ENCODE measurements at places on chromosomes 5 and 9.

GRCh38 chr9:110016340-110016739 is 191.6 kb downstream of the C9orf152 start:
- DNase-seq = no peak
- no peak overlapping the region for H3K4me3 ChIP-seq
- H3K36me3 ChIP-seq = no peaks in the 10 kb centered on the region
- H3K4me1 ChIP-seq = peaks cover 2% of the 10 kb centered on the region

DNA sequence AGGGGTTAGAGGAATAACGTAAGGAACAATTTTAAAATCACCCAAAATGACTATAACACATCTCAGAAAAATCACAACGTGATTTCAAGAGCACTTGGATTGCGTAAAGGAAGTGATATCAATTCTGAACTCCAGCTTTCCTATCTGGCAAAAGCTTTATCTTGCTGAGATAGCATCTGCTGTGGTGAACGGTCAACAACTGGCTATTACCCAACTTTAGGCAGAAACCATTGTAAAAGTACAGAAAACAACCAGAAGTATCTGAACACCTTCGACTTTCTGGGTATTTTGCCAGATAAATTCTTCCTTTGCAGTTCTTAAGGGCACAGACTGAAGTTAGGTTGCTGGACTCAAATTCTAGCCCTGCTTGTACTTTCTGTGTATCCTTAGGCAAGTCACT is 9.2 kb downstream of the ABLIM3 start:
- no peak overlapping the region for H3K27ac ChIP-seq
- H3K4me3 ChIP-seq = no peak overlapping the region
- no peaks in the 10 kb centered on the region for H3K4me1 ChIP-seq
- no peaks in the 10 kb centered on the region for H3K27me3 ChIP-seq
- H3K36me3 ChIP-seq = no peaks in the 10 kb centered on the region

GRCh38 chr5:77923666-77924065 is 147.5 kb upstream of the TBCA start:
- H3K27me3 ChIP-seq = no peaks in the 10 kb centered on the region
- DNase-seq = no peak

- H3K4me3 ChIP-seq = no peak overlapping the region
- H3K27me3 ChIP-seq = no peaks in the 10 kb centered on the region
- no peaks in the 10 kb centered on the region for H3K4me1 ChIP-seq
- peak; percentile 6 for DNase-seq
- H3K27ac ChIP-seq = no peak overlapping the region
- no peaks in the 10 kb centered on the region for H3K36me3 ChIP-seq
These were observed 18.6 kb upstream of the MOB3B start for GRCh38 chr9:27548055-27548741.

GRCh38 chr9:8627976-8628679 is 828.5 kb upstream of the DMAC1 start:
- DNase-seq = no peak
- no peaks in the 10 kb centered on the region for H3K27me3 ChIP-seq
- H3K36me3 ChIP-seq = no peaks in the 10 kb centered on the region
- H3K4me1 ChIP-seq = no peaks in the 10 kb centered on the region
- no peak overlapping the region for H3K4me3 ChIP-seq

DNA sequence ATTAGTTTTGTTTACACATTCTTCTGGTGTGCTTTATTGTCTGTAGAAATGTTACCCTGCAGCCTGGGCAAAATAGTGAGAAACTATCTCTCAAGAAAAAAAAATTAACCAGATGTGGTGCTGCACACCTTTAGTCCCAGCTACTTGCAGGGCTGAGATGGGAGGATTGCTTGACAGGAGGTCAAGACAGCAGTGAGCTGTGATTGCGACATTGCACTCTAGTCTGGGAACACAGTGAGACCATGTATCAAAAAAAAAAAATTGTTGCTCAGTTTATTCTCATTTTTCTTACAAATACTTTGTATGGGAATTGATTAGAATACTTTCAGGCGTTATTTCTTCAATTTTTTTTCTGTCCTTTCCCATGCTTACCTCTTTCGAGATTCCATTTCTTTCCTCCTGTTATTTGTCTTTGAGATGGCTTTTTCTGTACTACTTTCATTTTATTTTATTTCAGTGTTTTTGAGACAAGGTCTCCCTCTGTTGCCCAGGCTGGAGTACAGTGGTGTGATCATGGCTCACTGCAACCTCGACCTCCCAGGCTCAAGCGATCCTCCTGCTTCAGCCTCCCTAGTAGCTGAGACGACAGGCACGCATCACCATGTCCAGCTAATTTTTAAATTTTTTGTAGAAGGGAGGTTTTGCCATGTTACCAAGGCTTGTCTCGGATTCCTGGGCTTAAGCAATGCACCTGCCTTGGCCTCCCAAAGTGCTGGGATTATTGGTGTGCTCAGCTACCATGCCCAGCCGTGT is 24.9 kb downstream of the TENT2 start:
- no peak overlapping the region for H3K27ac ChIP-seq
- peaks cover 3% of the 10 kb centered on the region for H3K36me3 ChIP-seq
- H3K4me3 ChIP-seq = no peak overlapping the region
- DNase-seq = no peak
- H3K27me3 ChIP-seq = no peaks in the 10 kb centered on the region

DNA sequence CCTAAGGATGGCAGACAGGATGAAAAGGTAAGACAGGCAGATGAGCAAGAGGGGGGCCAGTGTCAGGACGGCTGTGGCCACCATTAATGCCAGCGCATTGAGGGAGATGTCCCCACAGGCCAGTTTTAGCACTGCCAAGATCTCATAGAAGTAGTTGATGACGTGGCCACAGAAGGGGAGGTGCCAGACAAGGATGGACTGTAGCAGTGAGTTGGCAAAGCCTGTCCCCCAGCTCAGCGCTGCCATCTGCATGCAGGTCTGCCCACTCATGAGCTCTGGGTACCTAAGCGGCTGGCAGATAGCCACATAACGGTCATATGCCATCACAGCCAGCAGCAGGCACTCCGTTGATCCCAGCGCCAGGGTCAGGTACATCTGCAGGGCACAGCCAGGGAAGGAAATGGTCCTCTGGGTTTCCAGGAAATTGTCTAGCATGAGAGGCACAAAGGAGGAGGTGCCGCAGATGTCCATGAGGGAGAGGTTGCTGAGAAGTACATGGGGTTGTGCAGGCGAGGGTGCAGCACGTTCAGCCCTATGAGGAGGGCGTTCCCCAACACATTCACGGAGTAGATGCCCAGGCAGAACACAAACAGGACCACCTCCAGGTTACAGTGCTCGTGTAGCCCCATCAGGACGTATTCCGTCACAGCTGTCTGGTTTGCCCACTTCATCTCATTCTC is 10.8 kb downstream of the OR13J1 start:
- no peaks in the 10 kb centered on the region for H3K27me3 ChIP-seq
- peak; percentile 7 for DNase-seq
- no peaks in the 10 kb centered on the region for H3K36me3 ChIP-seq
- H3K4me1 ChIP-seq = no peaks in the 10 kb centered on the region
- H3K27ac ChIP-seq = no peak overlapping the region

- DNase-seq = peak; percentile 9
- H3K4me1 ChIP-seq = no peaks in the 10 kb centered on the region
- no peak overlapping the region for H3K27ac ChIP-seq
These were observed 66.2 kb downstream of the MPDZ start for GRCh38 chr9:13213337-13213736.

- H3K4me1 ChIP-seq = peaks cover 5% of the 10 kb centered on the region
- no peak overlapping the region for H3K4me3 ChIP-seq
- no peaks in the 10 kb centered on the region for H3K27me3 ChIP-seq
- no peak for DNase-seq
These were observed 26.1 kb downstream of the PLPPR1 start for GRCh38 chr9:101054657-101055056.

- no peak overlapping the region for H3K4me3 ChIP-seq
- no peak for DNase-seq
- H3K27me3 ChIP-seq = no peaks in the 10 kb centered on the region
- no peak overlapping the region for H3K27ac ChIP-seq
These were observed 15.8 kb downstream of the ERGIC1 start for GRCh38 chr5:172849606-172850453.

DNA sequence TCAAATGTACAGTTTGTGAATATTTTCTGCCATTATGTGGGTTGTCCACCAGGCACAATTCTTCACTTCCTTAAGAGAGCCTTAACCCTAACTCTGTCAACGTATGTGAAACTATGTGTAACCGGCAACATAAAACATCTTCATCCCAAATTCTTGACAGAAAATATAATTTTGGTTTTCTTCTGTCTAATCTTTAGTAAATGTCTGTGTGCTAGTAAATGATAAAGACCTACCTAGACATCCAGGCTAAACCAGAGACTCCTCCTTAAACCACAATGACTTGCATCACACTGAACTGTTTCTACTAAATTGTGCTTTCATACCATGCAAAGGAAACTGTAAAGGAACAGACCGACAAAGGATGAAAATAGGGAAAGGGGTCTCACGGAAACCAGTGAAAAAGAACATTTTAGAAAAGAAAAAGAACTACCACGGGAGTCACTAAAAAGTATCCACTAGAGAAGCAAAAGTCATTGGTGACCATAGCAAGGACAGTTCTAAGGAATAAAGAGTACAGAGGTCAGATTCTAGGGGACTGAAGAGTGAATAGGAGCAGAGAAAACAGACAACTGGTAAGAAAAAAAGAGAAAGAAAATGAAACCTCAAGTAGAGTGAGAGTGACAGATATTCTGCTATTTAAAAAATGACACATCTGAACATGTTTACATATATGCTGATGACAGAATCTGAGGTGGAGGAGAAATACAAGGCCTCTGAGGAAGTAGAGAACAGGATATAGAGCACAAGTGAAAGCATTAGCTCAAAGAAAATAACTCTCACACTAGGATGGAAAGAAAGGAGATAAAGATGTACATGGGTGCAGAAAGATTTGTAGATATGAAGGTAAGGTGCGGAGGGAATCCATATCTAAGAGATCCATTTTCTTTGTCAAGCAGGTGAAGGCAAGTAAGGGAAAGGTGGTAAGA is 49.4 kb downstream of the FNIP1 start:
- no peak overlapping the region for H3K4me3 ChIP-seq
- H3K36me3 ChIP-seq = no peaks in the 10 kb centered on the region
- no peaks in the 10 kb centered on the region for H3K27me3 ChIP-seq
- no peak overlapping the region for H3K27ac ChIP-seq
- H3K4me1 ChIP-seq = peaks cover 8% of the 10 kb centered on the region
- no peak for DNase-seq

GRCh38 chr5:170382790-170383189 is 6.4 kb downstream of the KCNMB1 start:
- no peak for DNase-seq
- H3K4me3 ChIP-seq = no peak overlapping the region
- no peaks in the 10 kb centered on the region for H3K36me3 ChIP-seq
- no peak overlapping the region for H3K27ac ChIP-seq
- no peaks in the 10 kb centered on the region for H3K4me1 ChIP-seq

GRCh38 chr5:6187501-6187900 is 190.8 kb downstream of the MED10 start:
- H3K27me3 ChIP-seq = no peaks in the 10 kb centered on the region
- 0 out of 2 replicates have a peak, but pooled peaks cover 4% of the 10 kb centered on the region for H3K4me1 ChIP-seq
- DNase-seq = no peak
- no peak overlapping the region for H3K4me3 ChIP-seq

- H3K4me1 ChIP-seq = no peaks in the 10 kb centered on the region
- no peaks in the 10 kb centered on the region for H3K27me3 ChIP-seq
- no peak overlapping the region for H3K4me3 ChIP-seq
These were observed 26.8 kb upstream of the LURAP1L start for GRCh38 chr9:12748016-12748415.

GRCh38 chr5:108557686-108558085 is 175.8 kb upstream of the FBXL17 start:
- H3K36me3 ChIP-seq = no peaks in the 10 kb centered on the region
- DNase-seq = no peak
- H3K27me3 ChIP-seq = no peaks in the 10 kb centered on the region
- no peak overlapping the region for H3K27ac ChIP-seq

DNA sequence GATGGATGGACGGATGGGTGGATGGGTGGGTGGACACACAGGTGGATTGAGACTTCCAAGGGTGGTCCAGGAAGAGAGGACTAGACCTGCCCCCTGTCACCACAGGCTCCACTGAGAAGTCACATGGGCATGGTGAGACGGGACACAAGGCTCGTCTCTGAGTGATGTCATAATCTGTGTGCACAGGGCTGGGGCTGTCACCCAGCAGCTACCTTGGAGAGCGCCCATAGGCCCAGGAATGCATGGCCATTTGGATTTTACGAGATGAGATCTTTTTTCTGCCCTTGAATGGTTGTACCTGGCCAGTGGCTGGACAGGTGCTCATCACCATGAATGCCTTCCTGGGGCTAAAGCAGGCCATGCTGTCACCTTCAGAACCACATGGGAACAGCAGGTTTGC is 3.1 kb downstream of the OLFM1 start:
- peaks cover 75% of the 10 kb centered on the region for H3K27me3 ChIP-seq
- H3K36me3 ChIP-seq = no peaks in the 10 kb centered on the region
- H3K4me3 ChIP-seq = no peak overlapping the region

GRCh38 chr9:96524764-96525163 is 74.8 kb downstream of the HABP4 start:
- no peaks in the 10 kb centered on the region for H3K36me3 ChIP-seq
- H3K27ac ChIP-seq = no peak overlapping the region
- no peaks in the 10 kb centered on the region for H3K27me3 ChIP-seq
- DNase-seq = no peak

DNA sequence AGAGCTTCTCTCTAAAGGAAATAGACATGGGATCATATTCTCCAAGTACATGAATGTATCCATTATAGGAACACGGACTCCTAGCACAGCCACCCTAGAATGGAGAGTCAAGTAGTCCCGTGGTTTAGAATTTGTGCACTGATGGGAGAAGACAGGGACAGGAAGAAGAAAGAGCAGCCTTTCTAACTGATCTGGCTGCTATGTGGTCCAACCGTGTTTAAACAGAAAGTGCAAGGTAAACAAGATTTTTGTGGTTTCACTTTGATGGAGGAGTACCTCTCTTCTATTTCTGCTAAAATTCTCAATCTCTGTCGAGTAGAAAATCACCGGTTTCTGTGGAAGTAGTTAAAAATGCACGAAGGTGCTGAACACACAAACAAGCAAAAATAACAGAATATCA is 171.3 kb downstream of the ST8SIA4 start:
- peaks cover 18% of the 10 kb centered on the region for H3K4me1 ChIP-seq
- no peaks in the 10 kb centered on the region for H3K36me3 ChIP-seq
- H3K27me3 ChIP-seq = no peaks in the 10 kb centered on the region
- DNase-seq = peak; percentile 91
- peak overlapping the region; percentile 19 for H3K27ac ChIP-seq

GRCh38 chr5:72226950-72227349 is 93.1 kb downstream of the MRPS27 start:
- DNase-seq = no peak
- H3K4me1 ChIP-seq = no peaks in the 10 kb centered on the region
- no peak overlapping the region for H3K27ac ChIP-seq
- H3K36me3 ChIP-seq = 0 out of 2 replicates have a peak, but pooled peaks cover 5% of the 10 kb centered on the region
- no peak overlapping the region for H3K4me3 ChIP-seq
- H3K27me3 ChIP-seq = no peaks in the 10 kb centered on the region

GRCh38 chr5:65802080-65802479 is 80.1 kb downstream of the NLN start:
- H3K27me3 ChIP-seq = no peaks in the 10 kb centered on the region
- no peaks in the 10 kb centered on the region for H3K36me3 ChIP-seq
- DNase-seq = no peak
- H3K4me1 ChIP-seq = peaks cover 10% of the 10 kb centered on the region
- H3K27ac ChIP-seq = no peak overlapping the region

GRCh38 chr5:61186634-61187033 is 24.4 kb upstream of the SMIM15 start:
- no peak for DNase-seq
- H3K27ac ChIP-seq = no peak overlapping the region
- no peaks in the 10 kb centered on the region for H3K4me1 ChIP-seq
- H3K4me3 ChIP-seq = no peak overlapping the region

- H3K36me3 ChIP-seq = no peaks in the 10 kb centered on the region
- no peak overlapping the region for H3K27ac ChIP-seq
- DNase-seq = no peak
- no peaks in the 10 kb centered on the region for H3K27me3 ChIP-seq
- H3K4me1 ChIP-seq = 0 out of 2 replicates have a peak, but pooled peaks cover 5% of the 10 kb centered on the region
These were observed 375.6 kb upstream of the CLINT1 start for GRCh38 chr5:158234323-158235158.

Data from MM.1S (cell line).